ENCODE measurements at places on chromosomes 12 and 14.

DNA sequence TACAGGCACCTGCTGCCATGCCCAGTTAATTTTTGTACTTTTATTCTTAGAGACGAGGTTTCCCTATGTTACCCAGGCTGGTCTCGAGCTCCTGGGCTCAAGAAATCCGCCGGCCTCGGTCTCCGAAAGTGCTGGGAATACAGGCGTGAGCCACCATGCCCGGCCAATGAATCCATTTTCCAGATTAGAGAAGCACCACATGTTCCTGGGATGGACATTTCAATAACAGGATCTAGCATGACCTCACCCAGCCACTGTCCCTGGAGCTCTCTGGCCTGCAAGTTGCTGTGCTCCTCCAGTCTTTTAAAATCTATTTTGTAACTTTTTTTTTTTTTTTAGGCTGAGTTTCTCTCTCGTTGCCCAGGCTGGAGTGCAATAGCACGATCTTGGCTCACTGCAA is 2.2 kb downstream of the GPR132 start:
- no peak for DNase-seq

DNA sequence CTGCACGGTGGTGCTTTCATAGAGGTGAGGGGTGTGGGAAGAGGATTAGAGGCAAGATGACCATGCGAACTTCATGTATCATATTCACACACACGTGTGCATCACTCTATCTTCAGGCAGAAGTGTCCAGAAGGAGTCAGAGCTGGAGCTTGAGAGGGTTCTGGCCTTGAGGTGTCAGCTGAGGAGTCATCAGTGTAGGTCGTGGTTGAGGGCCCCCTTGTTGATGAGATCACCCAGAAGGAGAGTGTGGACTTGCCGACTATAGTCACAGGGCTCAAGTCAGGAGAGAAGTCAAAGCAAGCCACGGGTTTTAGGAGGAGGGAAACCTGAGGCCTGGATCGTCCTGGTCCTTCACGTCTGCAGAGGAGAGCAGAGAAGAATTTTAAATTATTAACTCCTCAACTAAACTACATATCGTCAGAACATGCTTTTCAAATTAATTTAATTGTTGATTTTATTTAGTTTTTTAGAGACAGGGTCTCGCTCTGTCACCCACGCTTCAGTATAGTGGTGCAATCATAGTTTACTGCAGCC is 25.4 kb downstream of the EML1 start:
- DNase-seq, result no peak

GRCh38 chr12:22539055-22539454 is 5.3 kb downstream of the C2CD5 start:
- no peak for DNase-seq

GRCh38 chr12:31658471-31659086 is 909 bp upstream of the ETFBKMT start:
- DNase-seq, result no peak

All from stimulated activated CD4-positive, alpha-beta T cell treated with anti-CD3 and anti-CD28 coated beads, Interleukin-15, amount 100 ng/mL, for 1 hour (primary cell).